ENCODE measurements at places on chromosomes 4 and X.

GRCh38 chr4:127686658-127687057 is 43.5 kb upstream of the SLC25A31 start:
- DNase-seq = no peak

DNA sequence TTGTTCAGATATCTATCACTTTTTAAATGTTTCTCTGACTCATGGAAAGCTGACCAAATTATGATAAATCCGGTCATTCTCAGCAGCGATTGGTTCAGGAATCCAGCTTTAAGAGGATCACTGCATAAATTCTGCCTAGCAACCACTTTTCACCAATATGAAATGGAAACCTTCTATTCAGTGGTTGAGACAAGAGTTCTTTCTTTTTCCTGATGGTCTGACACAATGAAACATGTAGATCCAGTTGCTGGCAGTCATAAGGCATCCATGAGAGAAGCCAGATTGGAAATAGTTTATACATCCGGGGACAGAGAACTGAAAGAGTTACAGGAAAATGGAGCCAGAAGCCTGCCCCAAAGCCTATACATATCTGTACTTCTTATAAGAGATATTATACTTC is 27.2 kb downstream of the MAB21L2 start:
- no peak for DNase-seq

- no peak for DNase-seq
These were observed 36.1 kb upstream of the HERC5 start for GRCh38 chr4:88420844-88421243.

DNA sequence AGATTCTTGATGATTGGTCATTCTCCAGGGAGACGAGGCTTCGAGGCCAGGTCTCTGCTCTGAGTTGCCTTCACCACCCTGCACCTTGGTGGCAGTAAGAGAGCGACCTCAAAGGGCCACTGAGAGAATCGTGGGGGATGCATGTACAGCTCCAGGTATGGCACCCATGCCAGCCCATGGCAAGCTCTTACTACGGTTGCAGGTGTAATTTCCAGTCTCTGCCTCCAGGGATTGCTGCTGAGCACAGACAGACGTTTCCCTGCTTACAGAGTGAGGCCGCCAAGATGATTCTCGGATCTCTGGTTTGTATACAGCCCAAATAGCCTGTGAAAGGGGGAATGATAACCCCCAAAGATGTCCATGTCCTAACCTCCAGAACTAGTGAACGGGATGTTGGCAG is 16.3 kb upstream of the DRD5 start:
- DNase-seq = no peak

- no peak for DNase-seq
These were observed 55.9 kb upstream of the RNF128 start for GRCh38 chrX:106670631-106671030.

- DNase-seq = no peak
These were observed 233.9 kb upstream of the CXXC4 start for GRCh38 chr4:104728380-104729122.

DNA sequence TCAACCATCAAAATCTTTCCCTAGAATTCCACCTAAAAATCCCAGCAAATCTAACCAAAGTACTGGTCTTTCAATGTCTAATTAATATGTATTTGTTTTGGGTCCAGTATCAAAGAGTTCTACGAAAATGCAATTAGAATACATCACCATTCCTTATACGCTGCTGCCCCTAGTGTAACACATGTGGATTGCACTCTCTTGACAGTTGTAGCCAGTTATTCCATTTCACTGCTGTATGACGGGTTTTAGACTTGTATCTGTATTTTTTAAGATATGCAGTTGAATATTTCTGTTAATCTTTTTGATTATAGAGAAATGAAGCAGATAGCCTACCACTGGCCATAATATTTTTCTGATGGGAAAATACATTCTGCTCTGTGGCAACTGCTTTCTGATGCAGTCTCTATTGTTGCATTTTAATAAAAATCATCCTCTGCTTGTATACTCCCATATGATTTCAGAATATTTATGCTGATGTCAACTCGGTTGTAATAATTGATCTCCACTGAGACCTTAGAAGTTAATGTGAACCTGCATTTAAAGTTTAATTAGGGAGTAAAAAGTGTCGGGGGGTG is 17.1 kb upstream of the PAGE2B start:
- no peak for DNase-seq
